ENCODE measurements at places on chromosomes 4 and X.

- DNase-seq = no peak
These were observed 40.5 kb upstream of the PRKG2 start for GRCh38 chr4:81255524-81255923.

DNA sequence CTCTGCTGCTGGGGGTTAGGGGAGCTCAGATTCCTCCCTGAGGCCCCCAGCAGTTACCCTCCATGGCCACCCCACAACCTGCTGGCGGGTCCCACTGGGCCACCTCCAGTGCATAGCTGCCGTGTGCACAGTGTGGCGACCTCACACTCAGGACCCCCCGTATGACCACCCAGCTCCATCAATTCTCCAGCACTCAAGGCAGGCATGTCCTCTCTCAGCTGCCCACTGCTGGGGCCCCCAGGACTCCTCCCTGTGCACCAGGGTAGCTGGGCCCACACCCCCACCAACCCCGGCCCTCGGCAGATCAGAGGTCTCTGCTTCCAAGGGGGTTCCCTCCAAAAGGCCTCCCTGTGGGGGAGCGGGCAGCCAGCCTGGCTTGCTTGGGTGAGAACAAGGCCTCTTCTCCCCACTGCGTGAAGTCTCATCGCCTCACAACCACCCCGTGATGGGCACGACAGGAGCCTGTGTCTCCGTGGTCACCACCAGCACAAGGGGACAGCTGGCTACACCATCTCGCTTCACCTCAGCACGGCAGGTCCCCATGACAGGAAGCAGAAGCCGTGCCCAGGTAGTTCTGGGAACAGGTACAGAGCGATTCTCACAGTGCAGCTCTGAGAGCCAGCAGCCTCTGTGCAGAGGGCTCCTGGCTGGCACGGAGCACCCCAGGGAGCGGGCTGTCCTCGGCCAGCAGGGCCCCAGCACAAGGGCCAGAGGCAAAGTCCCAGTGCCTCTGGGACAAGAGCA lies 4.6 kb upstream of the HAUS3 start:
- DNase-seq = no peak

GRCh38 chr4:86919561-86920223 lies 15.1 kb upstream of the AFF1 start:
- no peak for DNase-seq

GRCh38 chrX:112359906-112360305 lies 277.3 kb upstream of the TRPC5 start:
- DNase-seq = no peak

GRCh38 chrX:53018627-53019026 lies 30.0 kb upstream of the GPR173 start:
- DNase-seq = no peak

Measured in CD4-positive, alpha-beta T cell treated with Interleukin-10 for 1 hour (primary cell).